AG04450 (cell line): ENCODE measurements at places on chromosomes 1 and 21.

DNA sequence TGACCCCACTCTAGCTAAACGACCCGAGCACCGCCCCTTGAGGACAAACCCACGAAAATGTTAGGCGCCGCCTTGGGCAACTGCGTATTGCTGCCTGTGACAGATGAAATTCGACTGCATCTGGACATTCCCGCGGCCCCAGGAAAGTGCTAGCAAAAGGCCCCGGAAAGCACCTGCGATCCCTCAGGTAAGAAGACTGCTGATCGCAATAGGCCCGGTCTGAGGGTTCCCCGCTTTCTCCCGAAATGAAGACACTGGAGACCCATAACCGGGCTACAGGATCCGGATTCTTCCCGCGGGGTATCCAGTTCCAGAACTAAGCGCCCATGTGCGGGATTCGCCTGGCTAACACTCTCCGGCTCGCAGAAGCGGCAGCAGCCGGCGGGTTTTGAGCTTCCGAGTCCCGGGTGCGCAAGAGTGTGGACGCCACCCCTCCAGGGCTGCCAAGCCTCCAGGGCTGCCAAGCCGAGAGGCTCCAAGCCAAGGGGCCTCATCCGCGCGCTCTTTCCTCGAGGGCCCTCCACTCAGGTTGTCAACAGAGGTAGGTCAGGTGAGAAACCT lies 157.9 kb upstream of the NBPF11 start:
- no peak for DNase-seq

- DNase-seq = no peak
These were observed 24.8 kb upstream of the GFI1 start for GRCh38 chr1:92511541-92511940.

- DNase-seq = no peak
These were observed 333.3 kb upstream of the ZRANB2 start for GRCh38 chr1:71414179-71414578.

DNA sequence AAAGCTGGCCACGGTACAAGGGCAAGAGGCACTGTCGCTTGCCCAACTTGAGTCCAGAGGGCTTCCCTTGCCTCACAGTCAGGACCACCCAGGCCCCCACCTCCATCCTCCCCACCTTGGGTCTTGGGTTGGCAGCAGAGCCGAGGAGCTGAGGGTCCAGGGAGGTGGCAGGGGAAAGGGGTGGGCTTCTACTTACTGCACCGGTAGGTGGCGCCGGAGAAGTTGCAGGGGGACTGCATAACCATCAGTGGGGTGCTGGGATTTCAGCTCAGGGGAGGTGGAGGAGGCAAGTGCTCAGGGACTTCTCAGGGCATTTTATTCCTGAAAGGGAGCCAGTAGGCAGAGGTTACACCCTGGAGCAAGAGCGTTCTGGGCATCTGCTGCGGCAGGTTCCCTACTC lies 44.0 kb downstream of the TRIM62 start:
- DNase-seq = no peak

DNA sequence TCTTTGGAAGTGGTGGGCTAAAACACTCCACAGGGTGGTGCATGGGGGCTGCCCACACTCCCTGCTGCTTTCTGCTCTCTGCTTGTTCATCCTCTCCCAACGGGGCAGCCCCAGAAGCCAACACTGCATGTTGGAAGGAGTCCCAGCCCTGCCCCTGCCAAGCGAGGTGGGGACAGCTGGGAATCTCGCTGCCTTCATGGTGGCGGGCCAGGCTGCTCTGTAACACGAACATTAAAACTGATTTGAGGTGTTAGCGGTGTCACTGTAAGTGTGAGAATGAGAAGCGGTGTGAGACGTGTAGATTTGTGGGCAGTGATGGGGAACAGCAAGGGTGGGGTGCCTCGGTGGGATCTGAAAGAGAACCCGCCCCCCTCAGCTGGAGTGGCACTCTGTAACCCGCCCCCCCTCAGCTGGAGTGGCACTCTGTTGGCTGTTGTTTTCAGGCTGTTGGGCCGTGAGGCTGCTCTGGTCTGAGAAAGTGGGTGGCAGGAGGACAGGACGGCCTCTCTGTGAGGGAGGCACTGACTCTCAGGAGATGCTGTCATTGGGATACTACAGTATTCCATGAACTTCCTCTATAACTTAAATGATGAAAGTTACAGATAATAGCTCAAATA lies 80.9 kb downstream of the PCBP3 start:
- no peak for DNase-seq

DNA sequence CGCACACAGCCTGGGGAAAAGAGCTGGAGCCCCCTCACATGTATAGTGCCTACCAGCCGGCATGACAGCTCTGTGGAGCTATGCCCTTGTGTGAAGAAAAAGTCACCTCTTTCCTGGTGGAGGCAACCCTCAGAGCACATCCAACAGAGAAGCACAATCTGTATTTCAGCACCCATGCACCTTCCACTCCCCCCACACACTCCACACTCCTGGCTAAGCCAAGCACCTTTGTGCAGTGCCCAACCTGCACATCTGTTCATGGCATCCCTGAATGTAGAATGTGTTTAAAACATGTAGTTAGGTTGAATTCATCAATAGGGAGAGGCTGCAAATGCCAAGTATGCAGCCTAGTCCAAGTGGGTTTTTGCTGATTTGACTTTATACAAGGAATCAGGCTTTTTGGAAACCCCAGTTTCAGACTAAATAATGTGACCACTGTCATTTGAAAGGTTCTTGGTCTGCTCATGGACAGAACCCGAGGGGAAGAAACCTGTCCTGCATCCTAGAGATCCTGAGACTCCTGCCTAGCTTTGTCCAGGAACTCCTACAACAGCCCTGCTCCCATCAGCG lies 197.1 kb downstream of the TOMM20 start:
- no peak for DNase-seq

- no peak for DNase-seq
These were observed 17.6 kb downstream of the PADI1 start for GRCh38 chr1:17222557-17222956.

- no peak for DNase-seq
These were observed 111.8 kb downstream of the VPS13D start for GRCh38 chr1:12341667-12342066.
